Ascending aorta (tissue), 2 donors: ENCODE measurements at places on chromosomes 12 and 14.

- no peak for DNase-seq
These were observed 41.5 kb upstream of the GLIPR1 start for GRCh38 chr12:75439048-75439447.

DNA sequence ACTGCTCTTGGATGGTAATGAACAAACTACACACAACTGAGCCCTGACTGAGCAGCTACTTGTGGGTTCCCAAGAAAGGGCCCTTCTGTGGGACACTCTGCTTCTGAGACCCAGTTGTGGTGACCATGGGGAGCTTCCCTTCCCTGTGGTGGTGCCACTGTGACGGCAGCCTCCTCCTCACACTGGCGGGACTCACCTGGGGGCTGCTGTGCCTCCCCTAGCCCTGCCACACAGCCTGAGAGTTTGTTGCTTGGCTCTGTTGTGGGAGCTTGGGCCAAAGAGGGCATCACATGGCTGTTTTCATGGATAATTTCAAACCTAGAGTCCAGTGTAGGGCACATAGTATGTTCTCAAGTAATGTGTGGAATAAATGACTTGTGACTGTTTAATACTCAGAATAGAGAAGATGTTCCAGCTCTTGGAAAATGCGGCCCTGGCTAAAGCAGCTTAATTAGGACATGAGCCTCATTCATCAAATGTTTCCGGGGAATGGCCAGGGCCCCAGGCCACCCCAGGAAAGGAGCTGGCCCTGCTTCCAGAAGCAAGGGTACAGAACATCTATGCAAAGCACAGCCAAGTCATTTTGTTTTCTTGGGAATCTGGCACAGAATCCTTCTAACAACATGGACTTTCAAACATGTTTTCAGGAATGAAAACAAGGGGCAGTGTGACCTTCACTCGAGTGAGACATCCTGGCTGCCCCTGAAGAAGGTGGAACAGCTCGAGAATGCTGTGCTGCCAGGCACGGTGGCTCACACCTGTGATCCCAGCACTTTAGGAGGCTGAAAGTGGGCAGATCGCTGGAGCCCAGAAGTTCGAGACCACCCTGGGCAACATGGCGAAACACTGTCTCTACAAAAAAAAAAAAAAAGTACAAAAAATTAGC is 21.2 kb downstream of the ZFYVE21 start:
- DNase-seq: no peak

- DNase-seq: no peak
These were observed 17.4 kb downstream of the FOXN3 start for GRCh38 chr14:89399594-89400068.

- DNase-seq: no peak
These were observed 161.7 kb downstream of the ANO2 start for GRCh38 chr12:5783289-5783920.

GRCh38 chr12:46101485-46101869 is 111.1 kb upstream of the SCAF11 start:
- no peak for DNase-seq
